Activated CD4-positive, alpha-beta memory T cell treated with anti-CD3 and anti-CD28 coated beads, Interleukin-2, amount 10 ng/mL, durations not matched to agents 7 days and 5 days (primary cell): ENCODE measurements at places on chromosomes 3 and 15. TPM values are rescaled to one million over a fixed set of nuclear protein-coding genes. Genes with fewer than 3 reads are reported as not detected.
A peak's percentile ranks its signal among the peaks of the same experiment; 100 is the strongest.

- no peaks in the 10 kb centered on the region for H3K27me3 ChIP-seq
- no peak for DNase-seq
- no peak overlapping the region for H3K27ac ChIP-seq
- no peak overlapping the region for H3K4me3 ChIP-seq
- no peaks in the 10 kb centered on the region for H3K4me1 ChIP-seq
Observed at GRCh38 chr3:161203485-161204098, 17.5 kb upstream of the NMD3 start.

DNA sequence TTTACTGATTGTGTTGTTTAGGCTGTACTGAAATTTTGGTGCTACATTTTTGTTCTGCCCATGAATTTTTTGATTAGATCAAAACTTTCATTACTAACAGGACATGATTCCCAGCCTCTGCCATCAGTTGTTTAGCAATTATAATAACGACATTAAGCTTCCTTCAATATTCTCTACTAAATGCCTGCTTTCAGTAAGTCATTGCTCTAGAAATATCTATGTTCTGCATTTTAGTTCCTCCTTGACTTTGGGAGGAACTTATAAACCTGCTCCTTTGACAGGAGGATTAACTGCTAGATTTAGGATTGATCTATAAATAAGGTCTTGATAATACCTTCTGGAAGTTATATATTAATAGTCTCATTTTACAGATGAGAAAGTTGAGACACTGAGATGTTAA, 269.1 kb downstream of the RAP2B start:
- no peaks in the 10 kb centered on the region for H3K4me1 ChIP-seq
- H3K27ac ChIP-seq: no peak overlapping the region
- no peaks in the 10 kb centered on the region for H3K36me3 ChIP-seq
- H3K4me3 ChIP-seq: no peak overlapping the region
- no peak for DNase-seq

- no peaks in the 10 kb centered on the region for H3K27me3 ChIP-seq
- H3K4me1 ChIP-seq: peaks cover 45% of the 10 kb centered on the region
- no peak for DNase-seq
- peaks cover 63% of the 10 kb centered on the region for H3K36me3 ChIP-seq
Observed at GRCh38 chr3:18386274-18386890, 38.8 kb downstream of the SATB1 start.

- H3K36me3 ChIP-seq: no peaks in the 10 kb centered on the region
- H3K4me3 ChIP-seq: no peak overlapping the region
- H3K27me3 ChIP-seq: no peaks in the 10 kb centered on the region
- no peak overlapping the region for H3K27ac ChIP-seq
- DNase-seq: no peak
- H3K4me1 ChIP-seq: no peaks in the 10 kb centered on the region
Observed at GRCh38 chr3:106401666-106402490, 533.1 kb upstream of the CBLB start.

DNA sequence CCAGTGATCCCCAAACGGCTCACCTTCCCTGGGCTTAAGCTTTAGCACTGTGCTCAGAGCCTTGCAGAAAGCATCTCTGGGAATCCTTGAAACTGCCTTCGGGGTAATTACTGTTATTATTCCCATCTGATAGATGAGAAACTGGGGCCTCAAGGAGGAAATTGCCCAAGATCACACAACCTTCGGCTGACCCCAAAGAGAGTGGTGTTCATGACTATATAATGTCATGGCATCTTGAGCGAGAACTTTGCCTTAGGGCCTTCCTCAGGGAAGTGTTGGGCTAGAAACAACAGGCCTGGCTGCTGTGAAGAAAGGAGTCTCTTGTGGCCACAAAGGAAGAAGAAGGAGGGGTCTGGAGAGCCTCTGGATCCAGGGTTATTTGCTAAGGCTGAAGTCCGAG, 388.7 kb upstream of the CFAP20DC start:
- H3K27ac ChIP-seq: no peak overlapping the region
- no peaks in the 10 kb centered on the region for H3K27me3 ChIP-seq
- H3K4me1 ChIP-seq: peaks cover 3% of the 10 kb centered on the region
- peaks cover 3% of the 10 kb centered on the region for H3K36me3 ChIP-seq

DNA sequence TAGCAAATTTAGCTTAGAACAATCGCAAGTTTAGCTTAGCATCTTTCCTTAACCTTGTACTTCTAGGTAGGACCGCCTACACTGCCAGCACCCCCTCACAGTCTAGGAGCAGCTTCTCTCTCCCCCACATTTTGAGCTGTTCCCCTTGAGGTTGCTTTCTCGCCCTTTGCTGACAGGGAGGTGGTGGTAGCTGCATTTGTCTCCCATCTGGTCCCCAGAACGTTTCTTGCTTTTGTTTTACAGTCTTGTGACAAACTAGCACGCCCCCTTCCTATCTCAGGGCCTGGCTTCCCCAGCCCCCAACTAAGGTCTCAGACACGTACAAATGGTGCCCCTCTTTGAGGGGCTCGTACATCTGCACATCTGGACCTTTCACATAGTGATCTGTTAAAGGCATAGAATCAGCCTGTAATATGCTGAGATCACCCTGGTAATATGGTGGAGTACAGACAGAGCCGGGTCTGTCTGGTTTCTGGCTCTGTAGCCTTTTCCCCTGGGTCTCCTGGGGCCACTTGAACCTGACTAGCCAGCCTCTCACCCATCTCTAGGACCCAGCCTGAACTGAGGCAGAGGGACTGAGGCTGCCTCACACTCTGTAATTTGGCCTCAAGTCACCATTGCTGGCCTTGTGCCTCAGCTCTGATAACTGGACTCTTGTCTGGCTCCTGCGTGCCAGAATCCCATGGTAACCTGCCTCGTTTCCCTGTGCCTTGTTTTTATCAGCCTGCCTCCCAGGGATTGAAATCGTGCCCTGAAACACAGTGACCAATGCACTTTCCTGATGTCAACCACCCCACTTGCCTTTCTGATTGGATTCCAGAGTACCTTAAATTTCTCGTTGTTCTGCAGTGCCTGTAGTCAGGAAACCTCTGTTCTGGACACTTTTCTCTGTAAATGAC, 27.7 kb downstream of the CRTC3 start:
- peak overlapping the region; percentile 22 for H3K27ac ChIP-seq
- H3K27me3 ChIP-seq: no peaks in the 10 kb centered on the region
- no peak overlapping the region for H3K4me3 ChIP-seq
- peaks cover 63% of the 10 kb centered on the region for H3K4me1 ChIP-seq

GRCh38 chr3:121985846-121986245, 36.2 kb downstream of the ILDR1 start:
- peaks cover 53% of the 10 kb centered on the region for H3K36me3 ChIP-seq
- no peak for DNase-seq
- H3K27me3 ChIP-seq: peaks cover 11% of the 10 kb centered on the region

DNA sequence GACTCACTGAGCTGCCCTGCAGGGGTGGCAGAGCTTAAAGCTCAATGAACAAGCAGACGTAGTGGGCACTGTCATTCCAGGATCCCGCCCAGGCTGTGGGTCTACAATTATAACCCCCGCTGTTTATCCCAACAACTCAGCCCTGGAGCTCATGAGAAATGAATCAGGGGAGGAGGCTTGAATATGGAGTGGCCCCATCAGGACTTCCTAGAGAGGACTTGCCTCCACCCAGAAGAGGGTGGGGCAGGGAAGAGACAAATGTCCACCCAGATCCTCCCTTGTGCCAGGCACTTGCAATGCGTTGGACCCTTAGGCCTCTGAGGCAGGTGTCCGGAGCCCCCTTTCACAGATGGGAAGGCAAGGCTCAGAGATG, 33.0 kb downstream of the SLC6A20 start:
- no peaks in the 10 kb centered on the region for H3K36me3 ChIP-seq
- no peak overlapping the region for H3K27ac ChIP-seq
- no peak overlapping the region for H3K4me3 ChIP-seq
- DNase-seq: no peak
- H3K4me1 ChIP-seq: no peaks in the 10 kb centered on the region

GRCh38 chr3:122985539-122985938, 42.0 kb downstream of the SEMA5B start:
- no peaks in the 10 kb centered on the region for H3K4me1 ChIP-seq
- H3K4me3 ChIP-seq: no peak overlapping the region
- no peak for DNase-seq
- no peak overlapping the region for H3K27ac ChIP-seq
- peaks cover 59% of the 10 kb centered on the region for H3K27me3 ChIP-seq
- H3K36me3 ChIP-seq: no peaks in the 10 kb centered on the region

DNA sequence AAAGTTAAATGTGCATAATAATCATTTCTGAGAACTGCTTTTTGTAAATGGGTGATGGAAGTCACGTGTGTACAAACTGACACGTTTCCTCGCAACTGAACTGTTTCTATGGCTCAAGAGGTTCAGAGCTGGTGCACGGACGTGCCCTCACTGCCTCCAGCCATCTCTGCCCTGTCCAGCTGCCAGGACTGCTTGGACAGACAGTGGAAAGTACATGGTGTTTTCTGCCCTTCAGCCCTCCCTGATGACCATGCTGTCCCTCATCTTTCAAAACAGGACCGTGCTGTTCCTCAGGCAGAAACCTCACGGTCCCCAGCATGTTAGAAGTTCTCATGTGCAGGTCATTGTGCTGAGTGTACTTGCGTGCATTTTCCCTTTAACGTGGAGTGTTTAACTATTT, 38.7 kb downstream of the GJD2 start:
- no peak overlapping the region for H3K4me3 ChIP-seq
- DNase-seq: no peak
- no peaks in the 10 kb centered on the region for H3K4me1 ChIP-seq
- no peak overlapping the region for H3K27ac ChIP-seq
- H3K27me3 ChIP-seq: peaks cover 47% of the 10 kb centered on the region

DNA sequence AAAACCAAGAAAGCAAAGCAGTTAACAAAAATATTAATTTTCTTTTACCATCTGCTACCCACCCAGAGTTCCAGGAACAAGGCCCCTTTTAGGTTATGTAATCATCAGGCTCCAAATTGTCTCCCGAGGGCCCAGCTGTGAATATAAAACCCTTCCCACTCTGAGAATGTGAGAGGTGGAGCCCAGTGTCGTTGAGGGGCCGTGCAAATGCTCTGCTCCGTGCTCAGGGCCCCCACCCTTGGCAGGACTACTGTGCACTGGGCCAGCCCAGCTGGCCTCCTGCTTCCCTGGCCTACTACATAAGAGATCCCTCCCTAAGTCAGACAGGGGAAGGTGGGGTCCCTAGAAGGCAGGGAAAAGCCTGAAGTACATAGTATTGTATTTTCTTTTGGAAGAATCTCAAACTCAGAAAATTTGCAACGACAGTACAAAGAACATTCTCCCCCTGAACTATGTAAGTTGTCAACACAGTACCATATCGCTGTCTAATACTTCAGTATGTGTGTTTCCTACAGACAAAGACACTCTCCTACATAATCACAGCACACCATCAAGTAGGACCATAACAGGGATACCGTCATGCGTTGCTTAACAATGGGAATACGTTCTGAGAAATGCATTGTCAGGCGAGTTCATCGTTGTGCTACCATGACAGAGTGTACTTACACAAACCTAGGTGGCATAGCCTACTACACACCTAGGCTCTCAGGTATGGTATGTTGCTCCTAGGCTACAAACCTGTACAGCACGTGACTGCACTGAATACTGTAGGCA, 4.4 kb upstream of the CLEC3B start:
- H3K27ac ChIP-seq: no peak overlapping the region
- no peak for DNase-seq
- peaks cover 8% of the 10 kb centered on the region for H3K27me3 ChIP-seq
- H3K4me3 ChIP-seq: no peak overlapping the region
- peaks cover 17% of the 10 kb centered on the region for H3K4me1 ChIP-seq

DNA sequence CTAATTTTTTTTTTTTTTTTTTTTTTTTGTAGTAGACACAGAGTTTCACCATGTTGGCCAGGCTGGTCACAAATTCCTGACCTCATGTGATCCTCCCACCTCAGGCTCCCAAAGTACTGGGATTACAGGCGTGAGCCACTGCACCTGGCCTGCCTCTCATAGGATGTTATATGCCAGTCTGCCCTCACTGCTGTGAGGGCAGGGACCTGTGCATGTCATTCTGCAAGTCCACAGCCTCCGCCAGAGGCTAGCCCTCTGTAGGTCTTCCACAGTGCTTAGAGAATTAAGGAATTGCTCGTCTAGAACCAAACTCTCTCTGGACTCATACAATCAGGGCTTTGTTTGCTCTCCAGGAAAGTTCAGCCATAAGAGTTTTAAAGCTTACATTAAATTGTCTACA, 163.9 kb upstream of the WNT5A start:
- H3K4me1 ChIP-seq: no peaks in the 10 kb centered on the region
- no peak for DNase-seq

DNA sequence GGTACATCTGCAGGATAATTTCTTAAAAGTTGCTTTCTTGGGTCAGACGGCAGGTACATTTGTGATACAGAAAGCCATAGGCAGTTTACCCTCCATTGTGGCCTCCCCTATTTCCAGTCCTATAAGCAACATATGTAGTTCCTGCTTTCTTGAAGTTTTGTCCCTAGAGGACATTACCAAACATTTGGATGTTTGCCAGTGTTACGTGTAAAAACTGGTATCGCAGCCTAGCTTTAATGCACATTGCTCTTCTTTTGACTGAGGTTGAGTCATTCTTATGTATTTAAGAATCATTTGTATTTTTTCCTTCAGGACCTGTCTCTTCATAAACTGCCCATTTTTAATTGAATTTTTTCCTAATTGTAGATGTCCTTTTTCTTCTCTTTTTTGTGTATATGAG, 114.3 kb downstream of the DIPK2A start:
- no peaks in the 10 kb centered on the region for H3K27me3 ChIP-seq
- H3K27ac ChIP-seq: no peak overlapping the region
- H3K4me1 ChIP-seq: no peaks in the 10 kb centered on the region
- no peaks in the 10 kb centered on the region for H3K36me3 ChIP-seq
- H3K4me3 ChIP-seq: no peak overlapping the region

- peaks cover 1% of the 10 kb centered on the region for H3K27me3 ChIP-seq
- H3K36me3 ChIP-seq: no peaks in the 10 kb centered on the region
- DNase-seq: no peak
- H3K27ac ChIP-seq: no peak overlapping the region
Observed at GRCh38 chr15:69280783-69281182, 17.9 kb upstream of the PAQR5 start.

GRCh38 chr3:188191460-188191859, 37.5 kb downstream of the LPP start:
- no peak for DNase-seq
- H3K4me1 ChIP-seq: peaks cover 19% of the 10 kb centered on the region
- H3K36me3 ChIP-seq: peaks cover 45% of the 10 kb centered on the region
- H3K27me3 ChIP-seq: no peaks in the 10 kb centered on the region

Gene CFAP100
- total RNA-seq: not detected

Gene MYO5C
- total RNA-seq: 1.3 TPM

Gene GPR149
- total RNA-seq: not detected

Gene BCHE
- total RNA-seq: not detected

Gene C3orf85
- not detected for total RNA-seq

Gene CHCHD4
- 11.5 TPM for total RNA-seq

Gene SIDT1
- 25.5 TPM for total RNA-seq

Gene UTS2B
- total RNA-seq: not detected

Gene RLBP1
- not detected for total RNA-seq

Gene FAM107A
- not detected for total RNA-seq

Gene C2CD4A
- 0.40 TPM for total RNA-seq
